ENCODE measurements at places on chromosomes 1 and 21.

GRCh38 chr1:17597651-17598050, 58.2 kb downstream of the ARHGEF10L start:
- DNase-seq = no peak

- no peak for DNase-seq
Measured at GRCh38 chr1:59738152-59738551, 76.6 kb upstream of the HOOK1 start.

DNA sequence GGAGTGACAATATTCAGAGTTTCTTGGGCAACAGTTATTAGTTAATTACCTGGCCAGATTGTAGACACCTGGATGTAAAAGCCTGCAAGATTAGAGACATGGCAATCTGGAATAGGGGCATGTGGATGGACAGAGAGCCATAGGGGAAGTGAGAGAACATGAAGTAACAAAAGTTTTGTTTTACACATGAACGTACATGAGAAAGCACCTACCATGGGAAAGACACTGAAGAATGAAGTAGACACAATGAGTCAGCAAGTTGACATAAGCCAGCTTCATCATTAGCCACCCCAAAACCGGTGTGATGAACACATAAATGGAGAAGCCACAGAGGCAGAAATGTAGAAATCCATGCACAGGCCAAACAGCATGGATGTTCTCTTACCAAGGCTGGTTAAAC, 462.1 kb upstream of the C1orf87 start:
- DNase-seq = no peak

GRCh38 chr1:29966526-29967045, 730.3 kb downstream of the PTPRU start:
- no peak for DNase-seq

DNA sequence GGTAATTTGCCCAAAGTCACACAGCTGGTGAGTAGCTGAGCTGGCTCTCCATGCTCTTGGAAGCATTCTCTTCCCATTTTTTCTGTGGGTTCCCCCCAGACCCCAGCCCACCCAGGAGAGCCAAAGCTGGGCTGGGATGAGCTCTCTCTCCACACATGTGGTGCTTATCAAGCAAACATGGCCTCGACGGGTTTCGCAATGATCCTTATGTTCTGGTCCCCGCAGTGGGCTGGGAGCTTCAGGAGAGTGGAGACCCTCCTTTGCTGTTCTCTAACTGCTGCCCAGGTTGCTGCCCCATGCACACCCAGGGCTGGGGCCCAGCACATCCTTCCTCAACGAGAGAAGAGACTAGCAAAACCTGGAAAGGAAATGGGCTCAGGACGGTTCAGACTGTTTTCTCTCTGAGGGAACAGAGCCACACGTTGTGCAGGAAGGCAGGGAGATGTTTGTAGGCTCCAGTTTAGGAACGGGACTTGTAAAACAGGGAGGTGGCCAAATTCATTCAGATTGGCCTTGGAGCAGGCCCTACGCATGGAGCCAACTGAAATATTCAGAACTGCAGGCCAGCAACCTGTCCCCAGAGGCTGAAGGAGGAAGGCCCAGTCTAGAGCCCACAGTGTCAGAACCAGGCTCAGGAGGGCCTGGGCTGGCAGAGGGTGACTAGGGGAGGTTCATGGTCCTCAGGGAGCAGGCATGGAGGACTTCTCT, 27.2 kb upstream of the CSF1 start:
- DNase-seq = no peak

Data from stimulated activated CD8-positive, alpha-beta memory T cell treated with anti-CD3 and anti-CD28 coated beads, Interleukin-15, amount 100 ng/mL, for 24 hours (primary cell).